ENCODE measurements at places on chromosomes 2 and 18. TPM values are rescaled to one million over a fixed set of nuclear protein-coding genes. Genes with fewer than 3 reads are reported as not detected.

Gene GKN1
- total RNA-seq, result not detected

Gene SAG
- total RNA-seq, result not detected

Gene EFEMP1
- not detected for total RNA-seq

DNA sequence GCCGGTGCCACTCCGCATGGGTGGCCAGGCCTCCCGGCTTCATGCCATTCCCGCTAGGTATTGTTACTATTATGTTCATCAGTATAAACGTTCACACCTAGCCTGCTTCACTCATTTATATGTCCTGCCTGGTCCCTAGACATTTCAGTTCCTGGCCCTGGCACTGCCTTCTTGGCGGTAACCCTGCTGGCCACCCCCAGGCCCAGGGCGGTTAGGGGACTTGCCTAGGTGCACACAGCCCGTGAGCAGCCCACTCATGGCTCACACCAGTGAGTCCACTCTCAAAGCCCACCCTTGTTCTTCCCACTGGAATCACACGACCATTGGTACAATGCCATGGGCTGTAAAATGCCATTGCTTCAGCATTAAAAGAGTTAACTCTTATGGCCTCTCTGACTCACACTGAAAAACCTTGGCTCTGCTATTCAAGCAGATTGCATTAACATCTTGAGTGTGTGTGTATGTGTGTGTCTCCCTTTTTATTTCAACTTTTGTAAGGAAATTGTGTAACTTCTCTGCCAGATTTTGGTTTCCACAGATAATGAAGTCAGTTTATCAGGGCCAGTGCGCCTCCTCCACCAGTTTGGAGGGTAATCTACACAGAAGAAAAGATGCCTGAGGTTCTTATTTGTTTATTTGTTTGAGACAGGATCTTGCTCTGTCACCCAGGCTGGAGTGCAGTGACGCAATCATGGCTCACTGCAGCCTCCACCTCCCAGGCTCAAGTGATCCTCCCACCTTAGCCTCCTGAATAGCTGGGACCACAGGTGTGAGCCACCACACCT is 74.2 kb downstream of the RAB31 start:
- no peak for DNase-seq

Gene NT5C1B
- not detected for total RNA-seq

Gene MOGAT1
- not detected for total RNA-seq

Gene G6PC2
- not detected for total RNA-seq

GRCh38 chr2:230805353-230806017 is 59.3 kb upstream of the ITM2C start:
- DNase-seq, result no peak

Gene DARS1
- 146 TPM for total RNA-seq

DNA sequence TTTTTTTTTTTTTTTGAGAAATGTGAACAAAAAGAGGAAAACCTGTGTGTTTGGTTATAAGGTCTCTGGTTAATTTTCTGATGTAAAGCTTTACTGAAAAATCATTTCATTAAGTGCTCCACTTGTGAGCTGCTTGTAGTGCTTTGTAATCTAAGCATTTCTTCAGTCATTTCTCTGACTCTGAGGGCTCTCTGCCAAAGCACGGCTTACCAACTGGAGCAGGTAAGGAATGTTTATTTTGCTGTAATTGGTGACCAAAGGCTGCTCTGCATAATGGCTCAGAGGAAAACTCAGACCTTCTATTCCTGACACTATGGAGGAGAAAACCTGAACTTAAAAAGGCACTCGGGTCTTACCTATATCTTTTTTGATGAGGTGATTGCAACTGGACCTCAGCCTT is 848.8 kb downstream of the MBD2 start:
- no peak for DNase-seq

DNA sequence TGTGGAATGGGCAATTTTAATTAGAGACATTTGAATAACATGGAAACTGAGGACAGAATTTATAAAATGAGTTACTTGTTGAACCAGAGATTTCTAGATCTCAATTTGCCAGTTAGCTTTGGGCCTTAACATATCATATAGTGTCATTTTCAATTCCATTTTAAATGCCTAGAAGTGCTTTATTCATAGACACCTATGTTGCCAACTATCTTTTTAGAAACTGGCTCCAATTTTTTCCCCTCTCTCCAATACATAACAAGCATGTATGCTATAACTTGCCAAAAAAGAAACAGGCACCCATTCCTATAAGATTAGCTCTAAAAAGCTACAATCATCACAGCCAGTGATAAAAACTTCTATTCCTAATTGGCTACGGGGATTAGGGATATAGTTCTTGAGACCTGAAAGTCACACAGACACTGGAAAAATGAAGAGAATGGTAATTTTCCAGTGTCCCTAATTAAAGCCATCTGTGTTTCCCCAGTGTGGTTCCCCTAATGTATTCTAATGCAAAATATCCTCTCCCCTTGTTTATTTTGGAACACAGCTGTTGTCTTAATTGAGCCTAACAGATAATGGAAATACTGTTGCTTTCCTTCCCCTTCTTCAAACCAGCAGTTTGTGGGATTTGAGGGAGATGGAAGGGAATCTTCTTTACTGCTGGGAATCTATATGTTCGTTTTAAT is 205.5 kb upstream of the FSHR start:
- DNase-seq, result no peak

DNA sequence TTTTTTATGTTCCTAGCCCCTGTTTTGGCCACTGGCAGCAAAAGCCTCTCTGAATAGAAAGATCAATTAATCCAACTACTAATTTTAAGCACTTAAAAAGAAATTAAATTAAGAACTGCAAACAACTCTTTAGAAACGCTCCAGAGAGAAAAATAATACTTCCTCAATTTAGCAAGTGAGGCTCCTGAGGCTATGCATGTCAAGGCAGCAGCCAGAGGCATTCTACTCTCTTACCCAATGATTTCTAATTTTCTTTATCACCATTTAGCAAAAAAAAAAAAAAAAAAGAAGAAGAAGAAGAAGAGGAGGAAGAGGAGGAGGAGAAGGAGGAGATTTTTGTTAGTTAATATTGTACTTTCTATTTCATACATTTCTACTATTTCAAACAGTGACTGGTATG is 68.5 kb downstream of the TMEM237 start:
- no peak for DNase-seq

Data from CD8-positive, alpha-beta memory T cell (primary cell).